GM13976 (cell line): ENCODE measurements at places on chromosomes 12 and 14.

DNA sequence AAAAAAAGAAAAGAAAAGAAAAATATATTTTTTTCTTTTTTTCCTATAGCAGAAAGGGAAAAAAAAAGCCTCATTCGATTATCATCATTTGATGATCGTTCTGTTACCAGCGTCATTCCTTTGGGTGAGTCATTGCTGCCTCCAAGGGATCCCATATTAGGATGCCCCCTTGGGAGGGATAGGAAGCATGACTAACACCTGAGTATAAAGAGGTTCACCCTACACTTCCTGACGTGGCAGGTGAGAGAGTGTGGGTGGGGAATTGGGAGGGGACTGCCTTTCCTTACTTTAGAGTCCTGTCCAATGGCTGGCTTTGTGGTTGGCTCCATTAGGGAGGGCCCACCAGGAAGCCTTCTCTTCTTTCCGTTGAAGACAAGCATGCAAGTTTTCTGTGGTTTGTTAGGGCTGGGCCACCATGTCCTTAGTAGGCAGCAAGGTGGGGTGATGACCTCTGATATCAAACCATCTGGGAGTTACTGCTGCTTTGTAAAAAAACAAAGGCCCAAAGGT lies 56.1 kb upstream of the FUT8 start:
- no peak for DNase-seq

DNA sequence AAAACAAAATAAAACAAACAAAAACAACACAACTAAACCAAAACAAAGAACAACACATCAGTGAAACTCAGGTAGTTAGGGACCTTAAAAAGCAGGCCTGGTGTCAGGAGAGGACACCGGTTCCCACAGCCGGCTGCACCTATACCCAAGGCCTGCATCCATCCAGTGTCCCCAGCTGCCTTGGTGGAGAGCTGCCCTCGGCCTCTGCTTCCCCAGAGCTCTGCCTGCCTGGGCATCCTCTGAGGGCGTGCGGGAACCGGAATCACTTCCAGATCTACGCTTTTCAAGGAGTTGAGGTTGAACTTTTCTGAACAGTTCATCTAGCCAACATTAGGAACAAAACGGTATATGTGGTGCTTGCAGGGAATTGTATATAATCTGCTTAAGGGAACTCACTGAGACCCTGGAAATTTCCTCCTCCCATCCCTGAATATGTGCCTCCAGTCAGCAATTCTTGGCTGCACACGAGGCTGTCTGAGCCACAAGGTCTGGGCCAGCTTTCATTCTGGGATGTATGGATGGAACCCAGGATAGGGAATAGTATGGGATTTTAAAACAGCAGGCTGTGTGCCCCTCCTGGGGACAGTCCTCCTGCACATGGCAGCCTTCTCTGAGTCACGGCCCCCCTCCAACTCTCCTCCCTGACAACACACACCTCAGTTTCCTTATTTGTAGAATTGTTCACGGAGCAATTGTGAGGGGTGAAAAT lies 319.0 kb upstream of the RTL1 start:
- DNase-seq, result no peak

DNA sequence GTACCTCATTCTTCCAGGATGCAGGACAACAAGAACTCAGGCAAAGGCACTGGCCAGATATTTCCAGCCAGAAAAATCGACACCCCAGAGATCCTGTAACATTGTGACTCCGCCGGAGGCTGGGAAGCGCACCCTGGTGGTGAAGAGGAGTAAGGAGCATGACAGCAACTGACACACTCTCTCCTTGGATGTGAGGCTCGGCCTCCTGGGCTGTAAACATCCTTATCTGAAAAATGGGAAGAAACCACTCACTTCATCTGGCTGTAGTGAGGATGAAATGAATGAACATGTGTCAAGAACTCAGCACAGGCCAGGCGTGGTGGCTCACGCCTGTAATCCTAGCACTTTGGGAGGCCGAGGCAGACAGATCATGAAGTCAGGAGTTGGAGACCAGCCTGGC lies 27.5 kb downstream of the TCHP start:
- peak; percentile 74 for DNase-seq

DNA sequence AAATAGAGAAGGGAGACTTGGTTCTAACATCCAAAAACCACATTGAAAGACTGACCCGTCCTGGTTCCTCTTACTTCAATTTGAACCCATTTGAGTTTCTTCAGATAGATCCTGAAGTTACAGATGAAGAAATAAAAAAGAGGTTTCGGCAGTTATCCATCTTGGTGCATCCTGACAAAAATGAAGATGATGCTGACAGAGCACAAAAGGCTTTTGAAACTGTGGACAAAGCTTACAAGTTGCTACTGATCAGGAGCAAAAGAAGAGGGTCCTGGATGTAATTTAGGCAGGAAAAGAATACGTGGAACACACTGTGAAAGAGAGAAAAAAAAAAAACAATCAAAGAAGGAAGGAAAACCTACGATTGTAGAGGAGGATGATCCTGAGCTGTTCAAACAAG lies 25.4 kb upstream of the NFKBIA start:
- DNase-seq, result no peak

GRCh38 chr14:34628681-34629135 lies 1.2 kb downstream of the SNX6 start:
- no peak for DNase-seq

GRCh38 chr12:13211859-13212664 lies 15.5 kb downstream of the EMP1 start:
- peak; percentile 59 for DNase-seq
